GM12892 (cell line): ENCODE measurements at places on chromosomes 1 and 21.

DNA sequence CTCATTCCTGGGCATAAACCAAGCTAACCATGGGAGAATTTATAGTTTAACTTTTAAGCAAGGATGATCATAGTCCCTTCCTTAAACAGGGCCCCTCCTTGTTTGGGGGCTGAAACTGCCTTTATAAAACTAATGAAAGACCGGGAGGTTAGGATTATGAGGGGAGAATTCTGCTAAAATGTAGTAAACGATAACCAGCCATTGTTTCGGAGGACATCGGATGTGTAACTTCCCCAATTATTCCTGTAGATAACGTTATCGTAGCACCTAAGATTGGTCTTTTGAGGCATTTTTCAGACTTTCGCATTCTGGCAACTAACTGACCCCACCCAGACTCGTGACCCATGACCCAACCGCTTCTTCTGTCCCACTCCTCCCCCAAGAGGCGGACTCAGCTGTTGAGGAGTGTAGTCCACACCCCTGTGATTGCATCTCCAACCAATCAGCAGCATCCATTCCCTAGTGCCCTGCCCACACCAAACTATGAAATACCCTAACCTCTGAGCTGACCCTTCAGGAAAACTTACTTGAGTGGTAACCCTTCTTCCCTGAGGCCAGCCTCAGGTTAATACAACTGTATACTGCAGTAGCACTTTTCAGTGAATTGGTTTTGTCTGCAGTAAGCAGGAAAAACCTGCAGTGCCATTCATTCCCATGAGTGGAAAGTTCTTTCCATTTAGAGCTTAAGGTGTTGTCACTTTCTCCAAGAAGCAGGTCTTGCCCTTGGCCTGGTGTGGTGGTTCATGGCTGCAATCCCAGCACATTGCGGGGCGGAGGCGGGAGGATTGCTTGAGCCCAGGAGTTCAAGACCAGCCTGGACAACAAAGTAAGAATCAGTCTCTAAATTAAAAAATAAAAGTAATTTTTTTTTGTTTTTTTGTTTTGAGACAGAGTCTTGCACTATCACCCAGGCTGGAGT lies 823 bp upstream of the SYF2 start:
- DNase-seq, result peak; percentile 62

DNA sequence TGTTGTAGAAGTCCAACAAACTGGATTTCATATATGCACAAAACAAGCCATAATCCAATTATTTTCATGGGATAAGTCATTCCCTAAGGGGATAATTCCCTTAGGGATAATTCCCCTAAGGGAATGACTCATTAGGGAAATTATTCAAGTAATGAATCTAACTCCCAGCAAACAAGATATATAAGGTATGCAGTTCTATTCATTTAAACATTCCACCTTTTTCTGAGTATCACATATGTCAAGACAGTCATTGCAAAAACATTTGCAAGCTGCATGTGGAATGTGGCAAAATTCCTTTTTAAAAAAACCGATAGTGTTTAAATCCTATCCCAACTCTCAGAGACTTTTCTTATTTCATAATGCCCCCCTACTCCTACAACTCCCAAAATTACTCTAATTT lies 131.2 kb downstream of the AKT3 start:
- DNase-seq, result no peak

DNA sequence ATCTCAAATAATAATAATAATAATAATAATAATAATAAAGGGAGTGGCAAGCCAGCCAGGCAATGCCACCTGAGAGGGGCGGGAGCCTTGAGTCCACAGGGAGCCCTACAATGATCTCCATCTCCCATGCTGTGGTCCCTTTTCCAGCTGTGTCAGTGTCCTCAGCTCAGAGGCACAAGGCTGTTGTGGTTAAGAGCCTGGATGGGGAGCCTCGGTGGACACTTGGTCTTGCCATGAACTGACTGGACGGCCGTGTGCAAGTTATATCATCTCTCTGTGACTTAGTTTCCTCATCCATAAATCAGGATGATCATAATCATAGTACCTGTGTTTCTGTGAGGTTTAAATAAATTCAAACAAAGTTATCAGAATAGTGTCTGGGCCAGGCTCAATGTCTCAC lies 127.8 kb upstream of the TIAM1 start:
- no peak for DNase-seq

DNA sequence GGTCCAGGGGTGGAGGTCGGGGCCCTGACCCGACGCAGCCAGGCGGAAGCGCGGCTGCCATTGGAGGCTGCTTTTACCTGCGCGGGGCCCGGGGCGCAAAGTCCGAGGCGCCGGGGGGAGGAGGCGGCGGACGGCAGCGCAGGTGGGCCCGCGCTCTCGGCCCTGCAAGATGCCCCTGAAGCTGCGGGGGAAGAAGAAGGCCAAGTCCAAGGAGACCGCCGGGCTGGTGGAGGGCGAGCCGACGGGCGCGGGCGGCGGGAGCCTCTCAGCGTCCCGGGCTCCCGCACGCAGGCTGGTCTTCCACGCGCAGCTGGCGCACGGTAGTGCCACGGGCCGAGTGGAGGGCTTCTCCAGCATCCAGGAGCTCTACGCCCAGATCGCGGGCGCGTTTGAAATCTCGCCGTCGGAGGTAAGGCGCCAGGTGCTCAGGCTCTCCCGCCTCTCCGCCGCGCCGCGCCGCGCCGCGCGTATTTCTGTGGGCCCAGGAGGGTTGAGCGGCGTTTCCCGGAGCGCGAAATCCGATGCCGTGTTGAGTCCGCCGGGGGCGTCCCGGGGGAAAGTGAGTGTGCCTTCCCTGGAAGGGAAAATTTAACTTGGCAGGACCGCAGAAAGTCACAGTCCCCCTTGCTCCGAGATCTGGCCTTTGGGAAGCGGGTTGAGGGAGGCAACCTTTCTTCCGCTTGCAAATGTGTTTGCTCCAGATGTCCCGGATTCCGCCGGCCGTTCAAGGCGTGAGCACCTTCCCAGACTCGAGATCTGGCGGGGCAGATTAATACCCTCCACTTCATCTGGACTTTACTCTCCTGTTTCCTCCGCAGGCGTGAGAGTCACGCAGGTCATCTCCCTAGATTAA lies at the start of gene GIPC2:
Gene GIPC2, plus strand, starts transcription at position 41 of the 853 bp plus-strand sequence. Its CDS starts 129 bp downstream, at position 170.
- peak; percentile 34 for DNase-seq

DNA sequence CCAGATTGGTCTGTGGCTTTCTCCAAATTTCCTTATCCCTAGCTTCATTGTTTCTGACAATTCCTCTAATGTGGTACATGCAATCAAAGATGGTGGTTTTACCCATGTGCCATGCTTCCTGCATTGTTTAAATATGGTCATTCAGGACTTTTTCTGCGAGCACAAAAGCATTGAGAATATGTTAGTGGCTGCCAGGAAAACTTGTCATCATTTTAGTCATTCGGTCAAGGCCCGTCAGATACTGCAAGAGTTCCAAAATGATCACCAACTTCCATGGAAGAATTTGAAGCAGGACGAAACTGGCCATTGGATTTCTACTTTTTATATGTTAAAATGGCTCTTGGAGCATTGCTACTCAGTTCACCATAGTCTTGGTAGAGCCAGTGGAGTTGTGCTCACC lies 3.7 kb downstream of the ZBED6 start:
- no peak for DNase-seq

- DNase-seq, result no peak
Observed at GRCh38 chr1:239736479-239736878, 350.1 kb downstream of the CHRM3 start.

- DNase-seq, result no peak
Observed at GRCh38 chr1:42431514-42431913, 24.3 kb downstream of the ZMYND12 start.

DNA sequence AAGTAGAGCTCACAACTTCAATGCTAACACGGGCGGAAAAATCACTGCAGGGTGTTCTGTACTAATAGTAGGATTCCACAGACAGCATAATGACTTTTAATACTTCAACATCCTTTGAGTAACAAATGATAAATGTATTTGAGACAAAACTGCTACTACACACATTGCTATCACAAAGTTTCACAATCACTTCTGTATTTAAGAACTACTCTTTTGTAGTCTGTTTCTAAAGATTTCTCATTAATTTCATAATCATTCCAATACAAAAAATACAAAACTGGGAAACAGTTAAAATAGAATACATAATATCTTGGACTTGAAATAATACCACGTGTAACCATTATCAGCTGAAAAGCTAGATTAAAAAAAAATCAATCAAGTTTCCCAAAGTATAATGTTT lies 2.7 kb downstream of the HMGN1 start:
- no peak for DNase-seq

DNA sequence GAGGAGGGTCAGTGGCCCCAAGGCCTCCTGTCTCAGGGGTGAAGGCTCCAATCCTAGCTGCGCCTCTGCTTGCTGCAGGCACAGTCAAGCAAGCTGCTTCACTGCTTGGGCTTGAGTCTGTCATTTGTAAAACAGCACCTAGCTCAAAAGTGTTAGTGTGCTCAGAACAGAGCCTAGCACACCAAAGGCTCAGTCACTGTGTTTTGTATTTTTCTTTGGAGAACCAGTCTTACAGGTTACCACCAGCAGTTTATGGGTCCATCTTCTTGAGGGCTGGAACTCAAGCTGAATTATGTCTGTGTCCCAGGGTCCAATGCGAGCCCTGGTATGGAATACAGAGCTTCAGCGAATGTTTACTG lies 113.6 kb downstream of the DMRTB1 start:
- no peak for DNase-seq

DNA sequence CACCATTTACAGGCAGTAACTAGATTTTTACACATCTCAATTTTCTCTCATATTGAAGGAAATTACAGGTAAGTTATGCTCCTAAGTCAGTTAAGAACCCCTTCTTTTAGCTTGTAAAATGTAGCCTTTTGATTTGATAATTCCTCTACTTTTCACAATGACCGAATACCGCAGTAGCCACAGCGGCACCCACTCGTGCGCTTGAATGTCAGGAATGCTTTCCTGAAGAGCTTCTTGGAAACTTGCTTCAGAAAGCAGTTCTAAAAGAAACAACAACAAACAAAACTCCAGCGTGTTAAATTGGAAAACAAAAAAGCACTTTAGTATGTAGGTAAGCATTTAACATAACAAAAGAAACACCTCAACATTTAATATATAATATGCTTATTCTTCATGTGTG lies 9.9 kb upstream of the DNTTIP2 start:
- DNase-seq, result no peak
